ENCODE measurements at places on chromosomes 3 and 15.

GRCh38 chr3:47782446-47783308 lies 984 bp upstream of the SMARCC1 start:
- no peak for DNase-seq

- DNase-seq, result no peak
These were observed 151.5 kb downstream of the LIPC start for GRCh38 chr15:58583171-58583908.

DNA sequence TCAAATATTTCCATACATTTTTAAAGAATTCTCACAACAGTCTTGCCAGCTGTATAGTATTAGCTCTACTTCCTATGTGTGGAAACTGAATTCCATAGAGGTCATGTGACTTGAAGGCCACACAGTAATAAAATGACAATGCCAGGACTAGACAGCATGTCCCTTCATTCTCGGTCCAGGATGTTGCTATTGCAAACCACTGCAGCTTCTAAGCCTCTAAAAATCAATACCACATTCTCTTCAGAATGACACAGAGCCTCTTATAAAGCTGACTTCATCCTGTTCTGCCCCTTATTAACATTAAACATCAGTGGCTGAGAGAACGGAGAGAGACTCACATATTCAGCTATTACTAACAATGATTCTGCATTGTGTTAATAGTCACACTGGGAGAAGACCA lies 240.3 kb upstream of the PEX5L start:
- no peak for DNase-seq

DNA sequence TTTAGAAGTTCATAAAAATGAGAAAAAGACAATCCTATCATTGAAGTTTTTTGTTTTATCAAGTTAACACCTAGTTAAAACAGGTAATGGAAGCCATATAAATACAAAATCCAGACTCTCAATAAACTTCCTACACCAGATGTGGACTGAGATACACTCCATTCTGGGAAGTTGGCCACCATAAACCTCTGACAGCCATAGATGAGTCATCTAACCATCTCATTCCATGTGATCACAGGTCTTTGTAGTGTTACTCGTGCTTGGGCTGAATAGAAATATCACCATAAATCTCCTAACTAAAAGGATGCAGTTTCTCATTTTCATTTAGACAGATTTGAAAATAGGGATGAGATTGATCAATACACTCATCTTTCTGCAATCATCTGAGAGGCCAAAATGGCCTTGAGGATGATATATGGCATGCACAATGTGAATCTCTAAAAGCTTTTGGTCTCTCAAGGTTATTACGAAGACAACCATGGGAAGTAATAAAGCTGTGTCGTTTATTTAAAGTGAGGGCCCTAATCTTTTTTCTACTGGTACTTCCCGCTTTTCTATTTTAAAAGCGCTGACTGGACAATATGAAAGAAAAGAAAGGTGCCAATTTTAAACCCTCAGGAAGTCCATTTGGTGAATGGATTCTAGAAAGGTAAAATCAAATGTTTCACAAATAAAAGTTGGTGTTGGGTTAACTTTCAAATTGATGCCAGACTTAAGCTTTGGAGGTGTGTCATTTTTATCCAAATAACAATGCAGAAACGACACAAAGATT lies 155.5 kb downstream of the POLR2M start:
- peak; percentile 51 for DNase-seq

DNA sequence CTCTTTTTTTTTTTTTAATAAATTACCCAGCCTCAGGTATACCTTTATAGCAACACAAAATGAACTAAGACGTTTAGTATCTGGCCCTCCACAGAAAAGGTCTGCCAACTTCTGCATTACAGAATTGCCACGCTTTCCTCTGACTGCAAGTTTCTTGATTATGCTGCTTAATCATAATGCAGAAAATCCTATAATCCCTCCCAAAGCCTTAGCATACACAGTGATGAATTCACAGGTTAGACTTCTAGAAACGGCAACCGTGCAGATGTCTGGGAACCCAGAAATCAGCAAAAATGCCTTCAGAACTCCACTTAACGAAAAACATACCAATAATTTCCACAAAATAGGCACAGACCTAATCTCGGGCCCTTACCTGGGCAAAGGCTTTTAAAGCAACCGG lies 144.7 kb upstream of the FRMD4B start:
- DNase-seq, result no peak

DNA sequence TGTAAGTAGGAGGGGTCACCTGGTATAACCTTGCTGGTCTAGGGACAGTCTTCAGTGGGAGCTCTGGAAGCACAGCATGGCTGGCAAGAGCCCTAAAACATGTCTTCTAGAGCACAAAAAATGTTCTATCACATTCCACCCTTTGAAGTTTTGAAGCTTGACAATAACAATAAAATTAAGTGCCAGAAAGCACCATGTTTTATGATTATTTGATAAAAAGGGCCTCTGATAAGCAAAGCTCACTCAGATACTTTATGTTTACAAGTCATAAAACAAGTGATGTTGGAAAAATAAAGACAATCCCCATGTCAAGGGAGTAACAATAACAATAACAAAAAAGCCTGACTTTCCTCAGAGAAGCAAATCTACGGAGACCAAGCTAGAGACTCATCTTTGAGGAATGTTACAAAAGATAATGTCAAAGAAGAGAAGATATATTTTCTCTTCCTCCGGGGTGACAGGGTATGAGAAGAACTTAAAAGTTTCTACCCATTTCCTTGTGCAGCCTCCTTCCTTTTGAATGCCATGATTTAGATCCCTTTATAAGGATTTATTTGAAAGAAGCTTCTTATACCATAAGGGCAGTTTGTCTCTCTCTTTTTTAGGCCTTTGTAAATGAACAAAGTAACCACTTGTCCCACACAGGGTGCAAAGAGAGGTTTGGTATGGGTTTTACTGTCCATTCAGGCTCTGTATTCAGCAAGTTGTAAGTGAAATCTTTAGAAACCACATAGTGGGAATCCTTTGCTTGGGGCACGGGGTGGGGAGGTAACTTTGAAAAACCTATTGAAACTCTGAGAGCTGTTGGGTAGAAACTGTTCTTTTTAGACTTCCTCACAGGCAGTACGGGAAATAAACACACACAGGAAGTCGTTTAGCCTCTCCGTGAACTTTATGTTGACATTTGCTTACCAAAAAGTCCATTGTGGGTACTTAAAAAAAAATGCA lies 109.6 kb upstream of the RBMS3 start:
- DNase-seq, result no peak

DNA sequence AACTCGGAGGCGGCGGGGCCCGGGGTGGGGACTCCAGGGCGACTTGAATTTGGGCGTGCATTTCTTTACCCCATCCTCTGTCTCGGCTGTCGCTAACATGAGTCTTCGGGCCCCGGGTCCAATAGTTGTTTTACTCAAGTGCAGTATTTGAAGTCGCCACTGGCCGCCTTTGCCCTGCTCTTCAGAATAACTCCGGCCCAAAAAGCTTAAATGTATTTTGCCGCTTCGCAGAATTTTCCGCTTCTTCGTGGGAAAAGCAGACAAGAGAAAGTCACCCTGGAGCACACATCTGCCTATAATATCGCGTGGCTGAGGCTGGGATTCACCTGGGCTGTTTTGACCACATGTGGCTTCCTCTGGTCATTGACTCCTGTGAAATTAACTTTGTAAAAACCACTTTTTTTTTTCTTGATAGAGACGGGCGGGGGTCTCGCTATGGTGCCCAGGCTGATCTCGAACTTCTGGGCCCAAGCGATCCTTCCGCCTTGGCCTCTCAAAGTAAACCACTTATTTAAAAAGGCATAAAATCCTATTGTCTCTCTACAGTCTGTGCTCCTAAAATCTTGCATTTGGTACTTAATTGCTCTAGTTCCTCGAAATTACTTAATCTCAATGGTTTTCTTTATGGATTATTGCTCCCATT lies 676 bp downstream of the CNOT10 start:
- DNase-seq, result no peak

DNA sequence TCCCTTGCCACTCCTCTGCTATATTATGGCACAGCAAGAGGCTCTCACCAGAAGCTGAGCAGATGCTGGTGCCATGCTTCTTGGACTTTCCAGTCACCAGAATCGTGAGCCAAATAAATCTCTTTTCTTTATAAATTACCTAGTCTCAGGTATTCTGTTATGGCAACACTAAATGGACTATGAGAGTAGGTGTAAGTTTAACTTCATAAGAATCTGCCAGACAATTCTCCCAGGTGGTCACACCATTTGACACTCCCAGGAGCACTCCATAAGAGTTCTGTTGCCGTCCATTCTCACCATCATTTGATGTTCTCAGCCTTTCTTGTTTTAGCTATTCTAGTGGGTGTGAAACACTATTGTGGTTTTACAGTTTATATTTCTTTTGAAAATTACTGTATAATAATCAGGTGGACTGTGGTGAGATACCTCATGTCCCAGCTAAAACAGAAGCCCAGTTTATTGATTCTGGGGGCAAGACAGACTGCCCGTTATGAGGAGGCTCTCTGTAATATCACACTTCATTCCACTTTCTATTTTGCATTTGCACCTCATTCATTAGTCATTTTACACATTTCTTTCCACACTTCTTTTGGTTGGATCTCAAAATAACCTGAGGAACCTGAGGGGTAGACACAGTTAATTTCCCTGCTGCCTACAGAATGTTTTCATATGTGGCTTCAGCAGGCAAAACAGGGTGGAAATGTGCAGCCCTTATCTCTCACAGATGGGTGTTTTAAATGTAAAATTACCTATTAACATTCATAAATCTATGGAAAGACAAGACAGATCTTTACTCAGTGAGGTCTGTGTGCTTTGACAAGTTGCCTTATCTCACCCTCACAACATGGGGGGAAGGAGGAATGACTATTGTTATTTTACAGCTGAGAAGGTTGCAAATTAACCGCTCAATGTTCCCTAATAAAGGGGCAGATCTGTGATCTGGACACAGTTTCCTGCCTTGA lies 42.1 kb downstream of the CDCP1 start:
- DNase-seq, result no peak

DNA sequence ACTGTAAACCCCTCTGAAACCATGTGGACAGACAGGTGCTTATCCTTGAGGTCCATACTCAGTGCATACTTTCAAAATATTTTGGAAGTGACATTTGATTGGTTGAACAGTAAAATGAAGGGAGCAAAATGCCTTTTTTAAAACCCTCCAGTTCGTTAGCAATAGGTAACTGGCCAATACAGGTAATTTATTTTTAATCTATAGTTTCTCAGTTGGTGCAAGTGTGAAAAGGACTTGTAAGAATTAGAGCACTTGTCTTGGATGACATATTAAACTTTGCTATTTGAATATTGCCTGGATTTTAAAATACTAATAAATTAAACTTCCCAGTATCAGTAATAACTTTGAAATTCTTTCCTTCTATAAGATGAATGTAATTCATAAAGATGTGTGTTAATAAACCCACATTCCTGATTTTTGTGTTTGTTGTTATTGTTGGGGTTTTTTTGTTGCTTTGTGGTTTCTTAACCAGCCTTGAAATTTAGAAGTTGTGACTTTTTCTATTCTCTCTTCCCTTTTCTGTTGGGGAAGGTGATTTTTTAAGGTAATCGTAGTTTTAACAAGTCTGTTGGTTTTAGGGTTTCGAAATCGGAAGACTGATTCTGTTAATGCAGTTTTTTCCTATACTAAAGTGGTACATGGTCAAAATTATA lies 90.0 kb downstream of the STT3B start:
- DNase-seq, result no peak

DNA sequence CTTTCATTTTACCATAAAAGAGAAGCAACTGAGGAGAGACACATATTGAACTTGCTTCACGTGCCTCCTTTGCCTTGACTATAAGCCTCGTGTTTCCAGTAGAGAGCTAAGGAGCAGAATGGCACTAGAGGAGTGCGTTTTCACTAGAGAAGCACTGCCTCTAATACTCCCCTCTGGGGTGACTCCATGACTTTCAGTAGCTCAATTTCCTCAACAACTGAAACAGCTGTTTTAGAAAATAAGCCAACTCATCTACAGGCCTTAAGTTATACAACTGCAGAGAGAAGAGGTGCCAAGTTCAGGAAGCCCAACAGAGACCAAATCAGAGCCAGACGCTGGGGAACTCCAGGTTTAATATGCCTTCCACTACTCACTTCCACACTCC lies 1.9 kb downstream of the UBP1 start:
- DNase-seq, result no peak

DNA sequence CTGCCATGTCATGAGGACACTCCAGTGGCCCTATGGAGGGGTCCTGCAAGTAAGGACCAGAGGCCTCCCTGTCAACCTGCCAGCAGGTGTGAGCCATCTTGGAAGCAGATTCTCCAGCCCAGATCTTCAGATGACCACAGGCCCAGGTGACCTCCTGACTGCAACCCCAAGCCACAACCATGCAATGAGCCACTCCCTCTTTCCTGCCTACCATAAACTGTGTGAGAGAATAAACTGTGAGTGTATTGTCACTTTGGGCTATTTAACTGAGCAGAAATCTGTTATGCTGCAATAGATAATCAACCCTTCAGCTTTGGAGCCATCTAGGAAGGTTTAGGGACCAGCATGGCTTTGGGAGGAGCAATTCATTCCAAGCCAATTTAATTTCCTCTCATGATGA lies 367.9 kb downstream of the SHQ1 start:
- no peak for DNase-seq

- no peak for DNase-seq
These were observed 758 bp upstream of the SNX33 start for GRCh38 chr15:75646944-75647364.
